ENCODE measurements at places on chromosomes 4 and X.
A peak's percentile ranks its signal among the peaks of the same experiment; 100 is the strongest.

- no peak for DNase-seq
Measured at GRCh38 chrX:40240844-40241243, 143.1 kb upstream of the BCOR start.

- DNase-seq = no peak
Measured at GRCh38 chr4:101033986-101034385, 313.3 kb downstream of the PPP3CA start.

GRCh38 chr4:36394352-36394903 lies 113.0 kb downstream of the DTHD1 start:
- peak; percentile 17 for DNase-seq

DNA sequence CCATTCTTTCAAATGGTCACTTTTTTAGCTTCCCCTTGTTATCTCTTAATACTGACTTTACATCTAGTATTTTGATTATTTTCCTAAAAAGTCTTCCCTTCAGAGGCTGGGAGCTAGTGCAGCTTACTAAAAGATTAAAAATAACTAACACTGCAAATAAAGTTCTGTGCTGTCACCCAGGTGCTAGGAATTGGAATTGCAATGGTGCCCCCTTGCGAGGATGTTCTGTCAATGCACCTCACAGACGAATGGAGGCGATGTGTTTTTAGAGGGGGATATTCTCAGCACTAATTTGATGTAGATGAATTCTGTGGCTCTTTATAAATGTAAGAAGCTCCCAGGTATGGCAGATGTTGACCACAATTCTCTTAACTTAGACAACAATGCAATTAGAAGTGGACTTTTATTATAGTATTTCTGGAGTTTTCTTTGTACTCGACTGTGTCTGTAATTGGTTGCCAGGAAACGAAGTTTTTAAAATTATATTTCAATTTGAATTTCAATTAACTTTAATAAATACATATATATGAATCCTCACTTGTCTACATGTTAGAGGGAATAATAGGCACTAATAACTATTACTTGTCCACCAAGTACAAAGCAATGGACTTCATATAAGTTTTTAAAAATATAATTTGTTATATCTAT lies 22.0 kb upstream of the SMIM31 start:
- DNase-seq = peak; percentile 44

DNA sequence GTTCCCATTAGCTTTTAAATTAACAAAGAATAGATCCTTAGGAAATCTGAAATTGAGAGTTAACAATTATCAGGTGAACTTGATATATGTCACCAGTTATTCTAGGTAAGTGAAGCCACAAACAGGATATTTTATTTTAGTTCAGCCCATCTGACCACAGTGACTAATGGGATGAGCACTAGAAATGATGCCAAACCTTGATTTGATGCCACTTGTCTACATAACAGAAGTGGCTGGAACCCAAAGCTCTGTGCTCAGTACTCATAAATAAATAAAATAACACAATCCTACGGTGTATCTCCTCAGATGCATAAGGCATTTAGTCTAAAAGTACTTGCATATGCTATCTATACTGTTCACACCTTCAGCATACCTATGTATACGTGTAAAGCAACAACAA lies 12.2 kb downstream of the SLITRK4 start:
- no peak for DNase-seq

DNA sequence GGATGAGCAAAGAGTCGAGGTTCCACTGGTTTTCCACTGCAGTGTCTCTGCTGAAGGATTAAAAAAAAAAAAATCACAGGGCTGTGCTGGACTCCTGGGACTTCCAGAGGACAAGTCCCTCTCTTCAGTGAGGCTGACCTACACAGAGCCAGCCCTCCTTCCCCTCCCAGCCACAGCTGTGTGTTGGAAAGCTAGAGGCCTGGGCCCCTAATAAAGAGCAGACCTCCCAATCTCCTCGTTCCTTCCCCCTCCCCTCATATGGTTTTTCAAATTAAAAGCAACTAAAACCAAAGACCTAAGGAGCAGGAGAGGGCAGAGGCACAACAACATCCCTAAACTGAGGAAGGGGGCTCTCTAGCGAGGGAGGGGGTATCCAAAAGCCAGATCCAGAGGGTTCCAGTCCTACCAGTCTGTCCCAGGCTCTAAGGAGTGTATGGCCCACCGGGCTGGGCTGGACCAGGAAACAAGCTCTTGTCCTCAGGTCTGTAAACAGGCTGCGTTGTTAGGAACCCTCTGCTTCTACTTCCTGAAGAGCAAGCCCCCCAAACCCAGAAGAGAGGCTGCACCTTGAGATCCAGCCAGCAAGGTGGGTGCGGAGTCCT lies 4.0 kb upstream of the PDGFRA start:
- no peak for DNase-seq

GRCh38 chr4:88743696-88744095 lies 46.1 kb upstream of the NAP1L5 start:
- no peak for DNase-seq

- no peak for DNase-seq
Measured at GRCh38 chr4:82721819-82722423, 76.7 kb downstream of the SCD5 start.

DNA sequence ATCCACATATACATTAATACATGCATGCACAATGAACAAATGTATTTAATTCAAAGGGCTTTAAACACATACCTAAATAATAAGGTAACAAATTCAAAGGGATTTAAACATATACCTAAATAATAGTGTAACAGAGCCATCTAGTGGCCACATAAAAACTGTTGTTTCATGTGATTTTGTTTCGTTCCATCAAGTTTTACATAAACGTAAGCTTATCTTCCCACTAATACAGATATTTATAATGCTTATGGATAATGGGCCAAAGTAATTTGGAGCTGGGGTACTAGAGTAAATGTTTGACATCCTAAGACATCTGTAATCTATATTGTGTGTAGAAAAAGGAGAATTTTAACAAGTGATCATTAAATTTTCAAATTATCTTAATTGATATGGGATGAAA lies 82.3 kb downstream of the PRSS12 start:
- DNase-seq = no peak

GRCh38 chr4:37958932-37959331 lies 1.3 kb upstream of the PTTG2 start:
- DNase-seq = no peak

DNA sequence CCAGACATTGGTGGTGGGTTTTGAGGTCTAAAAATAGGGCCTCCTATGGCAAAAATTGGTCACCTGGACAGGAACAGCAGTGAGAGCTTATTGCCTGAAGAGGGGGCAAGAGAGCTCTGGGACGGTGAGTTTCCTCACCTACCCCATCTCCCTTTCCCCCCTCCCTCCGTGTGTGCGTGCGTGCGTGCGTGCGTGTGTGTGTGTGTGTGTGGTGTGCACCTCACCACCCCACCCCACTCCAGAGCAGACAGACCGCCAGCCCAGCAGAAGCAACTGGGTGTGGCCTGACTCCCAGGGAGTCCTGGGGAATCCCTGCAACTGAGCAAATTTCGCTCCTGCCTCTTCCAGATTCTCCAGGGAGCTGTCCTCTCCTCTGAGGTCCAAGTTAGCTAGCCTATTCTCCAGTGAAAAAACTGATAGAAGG lies 44.7 kb downstream of the PRPS1 start:
- DNase-seq = peak; percentile 61

- no peak for DNase-seq
Measured at GRCh38 chr4:111228874-111229273, 606.0 kb upstream of the PITX2 start.

GRCh38 chr4:127642169-127642568 lies 9.4 kb downstream of the INTU start:
- DNase-seq = no peak

GRCh38 chr4:71186257-71186565 lies 152.6 kb upstream of the SLC4A4 start:
- DNase-seq = no peak

GRCh38 chr4:53061091-53061850 lies 199.2 kb downstream of the RASL11B start:
- no peak for DNase-seq

DNA sequence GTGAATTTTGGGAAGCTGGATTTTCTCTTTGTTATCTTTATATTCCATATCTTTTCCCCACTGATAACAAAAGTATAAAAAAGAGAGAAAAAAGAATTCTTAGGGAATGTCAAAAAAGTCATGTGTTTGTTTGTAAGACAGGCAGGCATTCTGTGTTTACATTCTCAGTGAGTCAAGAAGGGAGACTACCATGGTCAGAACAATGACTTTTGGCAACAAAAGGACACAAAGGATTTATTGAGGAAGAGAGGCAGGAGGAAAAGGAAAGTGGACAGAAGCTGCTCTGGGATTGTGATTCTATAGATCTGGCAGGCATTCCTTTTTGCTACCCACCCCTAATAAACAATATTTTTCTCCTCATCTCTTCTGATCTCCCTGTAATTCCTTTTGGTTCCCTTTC lies 5.9 kb upstream of the ANK2 start:
- no peak for DNase-seq

DNA sequence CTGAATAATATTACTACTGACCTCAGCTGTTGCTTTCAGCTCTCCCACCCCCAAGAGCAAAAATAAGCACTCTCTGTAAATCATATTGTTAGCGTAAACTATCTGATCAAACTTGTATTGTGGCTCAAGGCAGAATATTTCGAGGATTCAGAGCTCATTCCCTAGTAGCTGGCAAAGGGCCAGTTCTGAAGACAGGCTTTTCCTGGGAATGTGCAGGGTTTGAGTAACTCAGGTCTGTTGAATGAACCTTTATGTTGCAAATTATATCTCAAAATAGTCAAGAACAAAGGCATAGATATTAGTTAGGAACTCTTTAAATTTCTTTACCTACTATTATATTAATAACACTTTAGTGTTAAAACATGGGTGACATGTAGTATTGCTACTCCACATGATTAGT lies 454.9 kb downstream of the CCSER1 start:
- no peak for DNase-seq

DNA sequence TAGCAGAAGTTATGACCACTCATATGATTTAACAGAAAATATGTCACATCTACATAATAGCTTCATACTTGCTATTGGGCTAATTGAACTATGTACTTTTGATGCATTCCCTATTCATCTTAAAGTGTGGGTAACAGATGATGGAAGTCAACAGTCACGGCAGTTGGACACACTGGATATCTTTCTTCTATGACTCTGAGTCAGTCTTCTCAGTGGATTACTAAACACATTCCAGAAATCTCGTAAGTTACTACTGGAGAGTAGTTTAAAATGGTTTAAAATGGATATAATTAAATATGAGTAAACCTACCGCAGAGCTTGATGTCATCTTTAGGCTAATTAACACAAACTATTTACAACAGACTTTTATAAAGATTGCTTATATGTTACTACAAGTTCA lies 30.1 kb upstream of the CFAP299 start:
- DNase-seq = no peak

- DNase-seq = no peak
Measured at GRCh38 chr4:8747467-8748235, 124.0 kb downstream of the HMX1 start.

All from CD8-positive, alpha-beta memory T cell (primary cell).